Astrocyte of the hippocampus (primary cell): ENCODE measurements at places on chromosomes 6 and 20.

GRCh38 chr6:80489911-80490635 lies 383.6 kb downstream of the BCKDHB start:
- DNase-seq: peak; percentile 14

- DNase-seq: no peak
Measured at GRCh38 chr6:12921467-12921866, 204.9 kb downstream of the PHACTR1 start.

GRCh38 chr20:58976061-58976730 lies 4.9 kb upstream of the NELFCD start:
- no peak for DNase-seq

DNA sequence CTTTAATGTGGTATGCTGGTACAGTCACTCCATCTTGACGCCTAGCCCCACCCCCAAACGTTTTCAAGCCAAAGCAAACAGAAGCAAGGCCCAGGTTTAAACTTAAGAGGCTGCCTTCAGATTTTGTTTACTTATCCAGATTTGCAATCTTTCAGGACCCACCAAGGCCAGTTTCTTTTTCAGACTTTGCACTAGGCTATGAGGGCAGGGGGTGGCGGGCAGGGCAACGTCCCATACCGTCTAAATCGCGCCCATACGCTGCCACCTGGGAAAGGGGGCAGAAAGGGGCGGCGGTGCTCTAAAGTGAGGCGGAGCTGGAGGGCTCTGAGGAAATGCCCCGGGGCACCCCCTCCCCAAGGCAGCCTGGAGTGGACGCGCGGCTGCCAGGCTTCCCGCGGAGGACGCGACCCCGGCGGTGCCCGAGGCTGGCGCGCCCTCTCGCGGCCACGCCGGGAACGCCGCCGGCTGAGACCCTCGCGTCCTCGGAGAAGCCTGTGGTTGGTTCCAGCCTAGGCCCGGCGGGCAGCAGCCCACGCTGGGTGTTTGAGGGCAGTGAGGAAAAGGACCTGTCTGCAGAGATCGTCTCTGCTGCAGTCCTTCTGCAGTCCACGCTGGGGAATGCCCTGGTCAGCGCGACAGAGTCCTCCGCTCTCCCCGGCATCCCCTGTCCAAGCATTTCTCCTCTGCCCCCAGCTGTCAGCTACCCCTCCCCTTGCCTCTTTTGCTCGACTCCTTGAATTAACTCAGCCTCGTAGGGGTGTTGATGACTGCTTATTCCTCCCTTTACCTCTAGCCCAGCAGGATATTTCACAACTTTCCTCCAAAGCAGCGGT lies 129.2 kb upstream of the PRND start:
- peak; percentile 82 for DNase-seq

DNA sequence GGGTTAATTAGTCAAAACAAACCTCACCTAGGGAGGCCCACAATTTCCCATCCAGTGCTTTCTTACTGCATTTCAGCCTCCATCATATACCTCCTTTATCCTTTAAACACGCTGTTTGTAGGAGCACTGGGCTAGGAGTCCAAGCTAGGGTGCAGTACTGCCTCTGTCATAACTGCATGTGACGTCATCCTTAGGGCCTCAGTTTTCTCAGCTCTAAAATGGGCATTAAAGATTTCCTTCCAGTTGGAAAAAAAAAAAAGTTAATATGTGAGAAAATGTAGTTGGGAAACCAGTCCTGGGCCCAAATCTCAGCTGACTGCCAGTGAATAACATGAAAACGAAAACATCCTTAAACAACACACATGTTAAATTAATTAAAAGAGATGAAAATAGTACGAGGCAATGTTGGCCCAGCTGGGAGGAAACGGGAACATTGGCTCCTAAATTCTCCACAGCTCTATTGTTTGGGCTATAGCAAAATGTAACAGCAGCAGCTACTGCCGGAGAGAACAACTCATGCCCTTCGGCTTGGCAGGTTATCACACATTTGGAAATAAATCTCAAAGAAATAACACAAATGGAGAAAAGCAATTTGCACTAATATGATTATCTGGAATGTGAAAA lies 79.9 kb upstream of the CCDC167 start:
- DNase-seq: no peak

- no peak for DNase-seq
Measured at GRCh38 chr6:157860505-157860991, 37.5 kb downstream of the SNX9 start.

- no peak for DNase-seq
Measured at GRCh38 chr6:24477070-24477469, 12.3 kb downstream of the GPLD1 start.

DNA sequence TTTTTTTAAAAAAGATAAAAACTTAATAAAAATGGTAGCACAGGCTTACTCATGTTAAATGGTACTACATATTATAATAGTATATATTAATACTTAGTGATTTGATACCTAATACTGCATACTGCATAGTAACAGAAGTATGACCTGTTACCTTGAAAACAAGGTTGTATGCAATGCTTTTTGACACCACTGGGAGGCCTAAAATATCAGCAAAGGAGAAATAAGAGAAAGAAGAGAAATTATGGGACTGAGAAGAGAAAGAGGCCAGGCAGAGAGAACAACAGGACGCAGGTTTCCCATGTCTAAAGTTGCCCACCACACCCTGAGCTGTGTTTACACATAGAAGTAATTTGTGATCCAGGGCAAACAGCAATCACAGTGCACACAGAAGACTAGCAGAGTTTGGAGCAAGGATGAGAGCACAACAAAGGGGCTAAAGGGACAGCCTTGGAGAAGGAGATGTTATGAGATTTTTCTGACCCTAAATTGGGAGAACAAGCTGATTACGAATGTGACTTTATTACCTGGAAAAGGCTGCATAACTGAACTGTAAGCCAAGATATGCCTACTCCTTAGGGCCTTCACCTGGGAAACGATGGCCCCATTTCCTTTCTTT lies 73.2 kb downstream of the ROS1 start:
- DNase-seq: peak; percentile 44

GRCh38 chr20:49612127-49612738 lies 44.3 kb upstream of the PTGIS start:
- no peak for DNase-seq

- DNase-seq: no peak
Measured at GRCh38 chr20:46875059-46875458, 19.6 kb upstream of the EYA2 start.

- DNase-seq: no peak
Measured at GRCh38 chr6:95318137-95318536, 259.2 kb upstream of the MANEA start.

GRCh38 chr6:96075826-96076225 lies 60.1 kb downstream of the FUT9 start:
- peak; percentile 49 for DNase-seq

DNA sequence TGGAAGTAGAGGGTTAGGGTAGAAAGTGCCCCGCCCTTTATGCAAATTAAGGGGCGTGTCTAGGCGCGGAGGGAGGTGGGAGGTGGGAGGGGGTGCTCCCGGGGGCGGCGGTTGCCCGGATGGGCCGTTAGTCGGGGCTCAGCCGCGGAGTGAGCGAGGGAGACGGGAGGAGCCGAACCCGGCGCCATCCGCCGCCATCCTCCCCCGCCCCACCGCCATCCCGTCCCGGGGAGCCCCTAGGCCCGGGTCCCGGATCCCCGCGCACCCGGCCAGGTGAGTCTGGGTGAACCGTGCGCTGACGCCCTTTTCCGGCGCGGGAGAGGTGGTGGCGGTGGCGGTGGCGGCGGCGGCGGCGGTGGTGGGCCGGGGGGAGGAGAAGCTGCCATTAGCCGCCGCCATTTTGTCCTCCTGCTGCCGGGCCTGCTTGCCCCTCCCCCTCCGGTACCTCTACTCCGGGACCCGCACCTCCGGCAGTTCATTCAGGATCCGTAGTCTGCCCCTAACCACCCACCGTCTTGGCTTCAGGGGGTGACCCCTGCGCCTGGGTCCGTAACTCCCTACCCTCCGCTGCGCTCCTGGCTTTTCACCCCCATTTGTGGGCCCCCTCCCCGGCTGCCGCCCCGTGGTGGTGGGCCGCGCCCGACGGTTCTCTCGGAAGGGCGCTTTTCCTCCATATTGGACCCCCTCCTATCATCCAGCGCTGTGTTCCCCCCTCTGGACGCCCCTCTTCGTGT lies at the start of gene PRRC2A:
Gene PRRC2A, plus strand, starts transcription at position 130 of the 734 bp plus-strand sequence. CDS start 2,075 bp downstream, outside the sequence.
- DNase-seq: no peak

DNA sequence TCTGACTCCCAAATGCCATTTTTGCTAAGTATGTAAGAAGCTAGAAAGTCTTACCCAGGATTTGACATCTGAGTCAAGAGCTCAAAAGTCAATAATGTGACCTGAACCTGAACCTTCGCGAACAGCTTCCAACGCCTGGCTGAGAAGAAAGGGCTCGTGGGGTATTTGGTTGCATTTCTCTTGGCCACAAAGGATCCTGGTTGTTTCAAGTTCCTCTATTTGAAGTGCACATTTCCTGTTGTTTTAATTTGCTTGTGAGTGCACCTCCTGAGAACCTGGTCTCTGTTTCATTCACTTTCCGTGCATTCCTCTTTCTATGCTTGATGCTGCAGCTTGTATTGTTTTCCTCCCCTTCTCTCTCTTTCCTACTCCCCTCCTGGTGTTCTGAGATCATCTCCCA lies 212.5 kb downstream of the FOXA2 start:
- DNase-seq: no peak

GRCh38 chr6:73511796-73512195 lies 9.0 kb downstream of the EEF1A1 start:
- no peak for DNase-seq

DNA sequence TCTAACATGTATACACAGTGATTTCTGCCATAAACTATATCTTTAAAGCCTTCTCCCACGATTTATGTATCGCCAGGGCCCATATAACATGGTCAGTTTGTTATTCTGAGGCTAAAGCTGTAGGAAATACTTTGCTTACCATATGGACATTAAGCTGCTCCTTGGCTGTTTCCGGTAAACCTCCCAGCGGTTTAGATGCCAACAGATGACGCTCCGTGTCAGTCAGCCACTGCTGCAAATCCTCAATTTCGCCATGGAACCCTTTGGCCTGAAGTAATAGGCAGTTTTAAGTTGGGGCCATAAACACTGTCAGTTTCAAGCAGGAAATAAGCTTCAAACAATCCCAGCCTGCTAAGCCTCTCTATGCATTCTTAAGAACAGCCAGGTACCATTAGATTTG lies 145.4 kb downstream of the DST start:
- no peak for DNase-seq

- no peak for DNase-seq
Measured at GRCh38 chr6:3534599-3534998, 77.7 kb upstream of the SLC22A23 start.

DNA sequence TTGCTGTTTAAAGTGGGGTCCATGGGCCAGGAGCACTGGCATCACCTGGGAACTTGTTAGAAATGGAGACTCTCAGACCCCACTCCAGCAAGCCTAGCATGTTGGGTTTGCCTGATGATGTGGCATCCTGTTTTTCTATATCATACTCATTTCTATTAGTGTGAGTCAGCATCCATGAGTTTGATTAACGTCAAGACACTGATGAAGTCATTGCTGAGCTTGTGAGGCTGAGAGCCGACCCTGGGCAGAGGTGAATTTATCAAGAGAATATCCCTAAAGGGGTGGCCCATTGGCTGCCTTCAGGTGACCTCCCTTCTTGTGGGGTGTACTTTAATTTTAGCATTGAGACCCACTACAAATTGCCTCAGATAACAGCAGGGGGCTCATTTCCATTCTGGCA lies 43.4 kb upstream of the RNF144B start:
- DNase-seq: peak; percentile 40

- DNase-seq: no peak
Measured at GRCh38 chr20:40451552-40451951, 237.5 kb downstream of the MAFB start.

- DNase-seq: no peak
Measured at GRCh38 chr6:168834801-168835200, 393.8 kb downstream of the SMOC2 start.

DNA sequence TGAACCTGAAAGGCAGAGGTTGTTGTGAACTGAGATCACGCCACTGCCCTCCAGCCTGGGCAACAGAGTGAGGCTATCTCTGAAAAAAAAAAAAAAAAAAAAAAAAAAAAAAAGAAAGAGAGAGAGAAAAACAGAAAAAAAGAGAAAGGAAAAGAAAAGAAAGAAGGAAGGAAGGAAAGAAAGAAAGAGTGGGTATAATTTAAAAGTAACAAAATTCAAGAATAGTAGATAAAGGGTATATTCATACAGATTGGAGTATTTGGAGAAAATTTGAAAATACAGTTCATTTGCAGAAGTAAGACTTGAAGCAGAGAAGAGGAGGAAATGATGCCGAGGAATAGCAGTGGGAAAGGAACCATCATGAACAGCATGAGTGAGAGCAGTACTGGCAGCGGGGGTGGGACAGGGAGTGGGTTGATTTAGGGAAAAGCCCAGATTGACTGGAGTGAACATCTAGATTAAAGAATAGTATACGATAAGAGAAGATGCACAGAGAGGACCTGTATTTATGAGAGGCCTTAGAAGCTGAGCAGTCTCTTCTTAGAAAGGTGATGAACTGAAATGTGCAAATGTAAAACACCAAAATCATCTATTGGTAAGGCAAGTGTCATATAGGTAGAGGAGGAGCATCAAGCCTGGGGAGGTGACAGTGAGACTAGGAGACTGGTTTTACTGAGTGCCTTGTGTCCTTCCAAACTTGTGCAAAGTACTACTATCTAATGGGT lies 17.8 kb upstream of the HLA-DRB1 start:
- no peak for DNase-seq

- no peak for DNase-seq
Measured at GRCh38 chr6:51805517-51805916, 281.9 kb downstream of the PKHD1 start.

- DNase-seq: no peak
Measured at GRCh38 chr6:438634-439170, 47.1 kb downstream of the IRF4 start.

GRCh38 chr6:104928141-104928540 lies 28.8 kb upstream of the LIN28B start:
- no peak for DNase-seq

GRCh38 chr6:39998126-39998525 lies 63.9 kb upstream of the MOCS1 start:
- no peak for DNase-seq

- DNase-seq: no peak
Measured at GRCh38 chr6:110769923-110770322, 45.3 kb downstream of the CDK19 start.

DNA sequence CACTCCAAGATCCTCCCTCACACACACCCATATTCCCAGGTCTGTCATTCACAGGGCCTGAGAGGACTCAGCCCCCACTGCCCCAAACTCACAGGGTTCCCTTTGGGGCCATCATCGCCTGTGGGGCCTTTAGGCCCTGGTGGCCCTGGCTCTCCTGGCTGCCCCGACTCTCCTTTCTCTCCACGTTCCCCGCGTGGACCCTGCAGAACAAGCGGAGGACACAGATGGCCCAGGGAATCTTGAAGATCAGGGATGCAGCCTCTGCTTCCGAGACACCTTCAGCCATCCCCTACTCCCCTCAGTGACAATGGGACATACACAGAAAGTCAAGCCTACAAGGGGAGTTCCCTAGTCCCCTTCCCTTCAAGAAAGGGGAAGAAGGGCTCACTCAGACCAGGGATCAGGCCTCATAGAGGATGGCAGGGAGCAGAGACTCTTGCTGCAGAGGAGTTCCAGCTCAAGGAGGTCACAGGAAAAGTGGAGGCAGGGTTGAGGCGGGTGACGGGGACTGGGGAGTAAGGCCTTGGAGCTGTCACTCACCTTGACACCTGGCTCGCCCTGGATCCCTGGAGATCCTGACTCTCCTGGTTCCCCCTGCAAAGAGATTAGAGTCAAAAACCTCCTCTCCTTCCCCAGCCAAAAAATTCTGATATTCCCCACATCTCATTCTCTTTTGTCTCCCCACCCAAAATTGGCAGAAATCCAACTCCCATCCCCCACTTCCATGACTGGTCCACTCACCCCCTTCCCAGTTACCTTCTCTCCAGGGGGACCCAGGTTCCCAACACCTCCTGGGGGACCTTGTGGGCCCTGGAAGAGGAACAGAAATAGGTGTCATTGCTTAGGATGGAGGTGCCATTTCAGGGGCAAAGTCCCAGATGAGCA lies 22.7 kb downstream of the COL11A2 start:
- no peak for DNase-seq
